A549 treated with GW870086 at 1 μM for 4 hours (cell line): ENCODE measurements at places on chromosomes 1 and 21. TPM values are rescaled to one million over a fixed set of nuclear protein-coding genes. Genes with fewer than 3 reads are reported as not detected.

The ESPN gene
- 0.29 to 0.94 TPM (median 0.42 TPM) in 5 replicates for total RNA-seq

The SLC2A1 gene
- total RNA-seq: 92.8 to 149 TPM (median 106 TPM) in 5 replicates

The PMF1 gene
- total RNA-seq: 55.2 to 64.4 TPM (median 59.5 TPM) in 5 replicates

The USH2A gene
- not detected in 5 replicates for total RNA-seq

The SPAG17 gene
- not detected in 5 replicates for total RNA-seq

The MMEL1 gene
- not detected in 5 replicates for total RNA-seq
